ENCODE measurements at places on chromosomes 6 and 20. TPM values are rescaled to one million over a fixed set of nuclear protein-coding genes. Genes with fewer than 3 reads are reported as not detected.

Gene ZNF337
- total RNA-seq = 17.5 TPM

Gene ROS1
- total RNA-seq = 0.18 TPM

Gene WFDC5
- not detected for total RNA-seq

Gene GFRAL
- not detected for total RNA-seq

Gene TNXB
- 0.92 TPM for total RNA-seq

Gene SEL1L2
- not detected for total RNA-seq

Gene SAPCD1
- total RNA-seq = 4.1 TPM

Gene MPC1
- 3.8 TPM for total RNA-seq

Gene NMBR
- total RNA-seq = not detected

Gene LY6G5C
- total RNA-seq = 0.51 TPM

Gene OR12D3
- not detected for total RNA-seq

Gene NRN1
- 0.79 TPM for total RNA-seq

Gene GSTA4
- 7.3 TPM for total RNA-seq

Gene TCF15
- not detected for total RNA-seq

Gene SDC4
- 134 TPM for total RNA-seq

Gene MYL9
- total RNA-seq = 19.1 TPM

Gene SLC35B3
- total RNA-seq = 6.5 TPM

Gene RANBP9
- 13.4 TPM for total RNA-seq

Gene CGA
- total RNA-seq = not detected

Gene ASF1A
- total RNA-seq = 11.3 TPM

Gene TSPO2
- total RNA-seq = 0.10 TPM

Gene SIRPG
- total RNA-seq = not detected

Gene CHD6
- total RNA-seq = 5.6 TPM

Gene MYCT1
- 0.06 TPM for total RNA-seq

Gene RSPO3
- 122 TPM for total RNA-seq

Gene C6orf58
- total RNA-seq = 0.14 TPM

Gene KCNK5
- 1.1 TPM for total RNA-seq

Gene AGER
- total RNA-seq = 1.7 TPM

Gene DHX16
- 28.8 TPM for total RNA-seq
